Activated naive CD8-positive, alpha-beta T cell treated with anti-CD3 and anti-CD28 coated beads for 36 hours (primary cell): ENCODE measurements at places on chromosomes 5 and 9.

- no peak for DNase-seq
Observed at GRCh38 chr9:70003901-70004714, 39.5 kb upstream of the MAMDC2 start.

DNA sequence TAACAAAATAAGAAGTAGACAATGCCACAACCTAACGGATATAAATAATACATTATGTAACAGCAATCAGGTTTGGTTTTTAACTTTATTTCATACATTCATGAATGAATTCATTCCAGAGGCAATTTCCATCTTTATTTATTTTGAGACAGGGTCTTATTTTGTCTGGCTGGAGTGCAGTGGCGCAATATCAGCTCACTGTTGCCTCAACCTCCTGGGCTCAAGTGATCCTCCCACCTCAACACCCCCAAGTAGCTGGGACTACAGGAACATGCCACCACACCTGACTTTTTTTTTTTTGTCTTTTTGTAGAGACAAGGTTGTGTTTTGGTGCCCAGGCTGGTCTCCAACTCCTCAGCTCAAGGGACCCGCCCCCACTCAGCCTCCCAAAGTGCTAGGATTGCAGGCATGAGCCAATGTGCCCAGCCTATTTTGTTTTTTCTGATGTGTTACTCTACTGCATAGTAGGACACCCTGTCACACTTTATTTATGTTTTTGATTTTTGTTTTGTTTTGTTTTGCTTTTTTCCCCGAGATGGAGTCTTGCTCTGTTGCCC is 26.3 kb upstream of the C5orf24 start:
- no peak for DNase-seq

- DNase-seq: no peak
Observed at GRCh38 chr9:128809831-128810230, 8.5 kb upstream of the ENDOG start.

DNA sequence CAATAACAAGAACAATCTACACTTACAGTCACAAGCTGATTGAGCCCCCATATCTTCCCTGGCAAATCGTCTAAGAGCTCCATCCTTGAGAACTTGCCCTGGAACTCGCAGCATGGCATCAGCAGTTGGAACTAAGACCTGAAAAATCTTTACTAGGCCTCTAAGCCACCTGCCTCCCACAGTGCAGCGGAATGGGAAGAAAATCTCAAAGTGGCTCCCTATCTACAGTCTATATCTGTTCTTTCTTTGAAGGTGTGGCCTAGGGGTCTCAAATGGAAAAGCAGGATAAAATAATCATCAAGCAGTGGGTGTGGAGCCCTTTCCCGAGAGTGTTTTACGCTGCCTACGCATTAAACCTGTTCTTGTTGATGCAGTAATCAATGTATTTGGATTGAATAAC is 343.0 kb downstream of the GLIS3 start:
- no peak for DNase-seq

DNA sequence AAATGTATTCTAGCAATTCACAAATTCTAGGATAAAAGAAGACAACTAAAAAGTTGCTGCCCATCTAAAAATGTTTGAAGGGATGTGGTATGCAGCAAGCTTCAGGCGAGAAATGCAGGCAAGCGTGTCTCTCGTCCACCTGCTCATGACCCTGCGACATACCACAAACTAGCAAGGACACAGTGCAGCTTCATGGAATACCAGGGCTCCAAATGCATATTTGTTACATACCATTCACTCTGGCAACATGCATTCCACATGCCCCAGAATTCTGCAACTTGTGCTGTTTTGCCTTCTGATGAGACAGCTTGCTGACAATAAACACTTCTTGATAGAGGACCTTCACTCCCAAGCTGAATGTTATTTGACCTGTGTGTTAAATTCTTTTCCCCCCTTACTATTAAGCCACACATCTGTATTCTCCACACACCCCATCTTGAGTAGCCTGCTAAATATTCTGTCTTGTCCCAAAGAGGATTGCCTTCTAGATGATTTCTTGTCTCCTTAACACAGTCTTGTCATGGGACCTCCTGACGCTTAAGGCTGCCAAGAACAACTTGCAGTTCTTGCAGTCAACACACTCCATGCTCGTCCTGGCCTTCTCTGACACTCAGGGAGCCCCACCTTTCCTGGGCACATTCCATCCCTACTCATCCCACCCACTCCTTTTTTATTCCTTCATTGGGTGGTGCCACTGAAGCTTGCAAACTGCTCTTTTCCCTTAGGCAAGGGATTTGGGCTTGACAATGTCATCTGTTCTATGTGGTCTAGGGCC is 340.5 kb downstream of the PIK3R1 start:
- DNase-seq: no peak

DNA sequence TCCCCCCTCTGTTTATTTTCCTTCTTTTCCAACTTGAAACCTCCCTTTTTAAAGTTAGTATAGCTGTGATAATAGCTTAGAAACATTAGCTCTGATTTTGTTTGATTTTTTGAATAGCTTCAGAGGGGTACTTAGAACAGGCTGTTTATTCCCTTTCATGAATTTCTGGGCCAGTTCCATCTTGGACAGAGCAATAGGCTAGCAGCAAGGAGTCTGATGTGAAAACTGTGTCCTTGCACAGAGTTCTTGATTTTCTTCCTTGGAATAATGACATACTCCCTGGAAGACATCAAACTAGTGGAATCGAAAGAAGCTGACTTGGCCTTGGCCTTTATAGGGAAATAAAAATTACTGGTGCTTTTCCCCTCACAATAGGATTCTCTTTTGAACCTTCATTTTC is 32.9 kb downstream of the NTRK2 start:
- no peak for DNase-seq

DNA sequence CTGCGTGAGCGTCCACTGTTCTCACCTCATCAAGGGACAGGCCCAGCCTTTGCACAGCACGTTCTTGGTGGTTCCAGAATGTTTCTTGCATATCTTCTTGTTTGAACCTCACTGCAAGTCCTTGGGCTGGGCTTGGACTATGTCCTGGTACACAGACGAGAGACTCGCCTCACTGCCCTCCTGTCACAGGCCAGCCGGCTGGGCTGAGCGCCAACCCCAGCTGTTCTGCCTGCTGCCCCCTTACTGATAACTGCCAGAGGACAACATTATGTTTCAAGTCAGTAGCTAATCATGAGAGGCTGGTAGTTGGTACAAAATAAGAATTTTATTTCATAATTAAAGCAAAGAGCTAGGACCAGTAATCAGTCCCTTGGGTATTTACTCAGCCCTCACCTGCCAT is 52.8 kb upstream of the LRRTM2 start:
- DNase-seq: no peak

DNA sequence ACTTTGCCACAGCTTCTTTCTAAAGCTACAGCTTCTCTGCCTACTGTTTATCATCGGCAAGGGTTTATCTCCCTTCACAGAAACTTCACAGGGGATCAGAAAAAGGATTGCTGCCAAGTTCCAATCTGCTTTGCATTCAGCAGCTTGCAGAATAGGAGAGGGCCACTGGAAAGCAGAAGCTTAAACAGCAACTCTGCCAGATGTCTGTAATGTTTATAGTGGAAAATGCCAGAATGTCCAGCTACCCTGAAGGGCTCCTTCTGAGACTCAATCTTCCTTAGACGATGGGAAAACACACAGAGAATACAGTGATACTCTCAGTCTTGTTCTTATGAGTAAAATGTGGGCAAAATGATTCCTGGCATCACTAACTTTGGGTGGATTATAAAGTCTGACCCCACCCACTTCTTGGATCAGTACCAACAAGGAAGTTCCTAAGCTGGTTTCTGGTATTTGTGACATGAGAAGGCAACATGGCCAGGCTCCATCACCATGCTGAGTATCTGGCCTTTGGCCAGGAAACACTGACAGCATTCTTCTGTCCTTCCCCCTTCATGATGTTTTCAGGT is 19.0 kb downstream of the STOM start:
- DNase-seq: no peak

GRCh38 chr9:74742792-74743730 is 144.7 kb downstream of the TRPM6 start:
- no peak for DNase-seq

DNA sequence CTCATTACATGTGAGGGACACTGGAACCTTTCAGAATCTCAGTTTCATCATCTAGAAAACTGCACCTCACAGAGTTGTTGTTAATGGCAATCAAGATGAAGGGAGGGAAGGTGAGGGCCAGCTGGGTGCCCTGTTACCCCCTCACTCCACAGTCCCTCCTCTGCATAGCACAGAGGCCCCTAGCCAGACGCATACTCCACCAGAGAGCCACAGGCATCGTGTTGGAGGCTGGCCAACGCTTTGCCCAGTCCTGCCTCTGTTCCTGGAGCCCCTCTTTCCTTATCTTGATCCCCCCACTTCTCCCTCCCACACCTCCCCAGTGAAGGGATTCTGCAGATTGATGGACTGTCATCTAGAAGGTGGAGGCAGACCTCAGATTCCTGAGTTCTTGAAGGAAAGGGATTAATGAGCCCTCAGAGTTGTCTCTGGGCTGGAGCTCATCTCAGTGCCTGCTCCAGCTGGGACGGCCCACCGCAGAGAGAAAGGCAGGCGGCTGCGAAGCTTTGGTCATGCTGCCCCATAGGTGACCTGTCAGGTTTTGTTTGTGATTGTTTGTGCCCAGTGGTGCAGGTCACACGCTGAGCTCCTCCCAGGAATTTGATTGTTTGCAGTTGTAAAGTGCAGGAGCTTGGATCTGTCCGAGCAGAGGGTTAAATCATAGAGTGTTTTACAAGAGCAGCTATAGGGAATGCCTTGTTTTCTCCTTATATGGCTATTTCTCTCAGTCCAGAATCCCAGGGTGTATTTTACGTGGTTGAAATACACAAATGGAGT is 487.3 kb downstream of the CCDC171 start:
- no peak for DNase-seq

GRCh38 chr9:73081979-73082657 is 69.5 kb upstream of the ANXA1 start:
- no peak for DNase-seq

DNA sequence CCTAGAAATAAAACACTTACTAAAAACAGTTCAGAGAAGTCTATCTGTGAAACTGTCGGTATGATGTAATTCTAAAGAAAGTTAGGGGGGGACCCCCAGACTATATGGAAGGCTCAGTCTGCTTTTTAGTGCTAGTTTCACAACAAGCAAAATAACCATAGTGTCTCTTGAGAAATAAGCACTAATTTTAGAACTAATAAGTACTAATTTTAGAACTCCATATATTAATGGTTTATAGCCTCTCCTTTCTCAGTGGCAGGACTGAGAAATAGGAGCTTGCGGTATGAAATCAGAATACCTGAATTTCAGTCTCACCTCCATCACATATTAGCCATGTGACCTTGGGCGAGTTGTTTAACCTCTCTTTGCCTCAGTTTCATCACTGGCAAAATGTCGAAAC is 1.4 kb upstream of the PHF24 start:
- DNase-seq: no peak

GRCh38 chr5:4230786-4231641 is 635.4 kb downstream of the IRX1 start:
- no peak for DNase-seq

GRCh38 chr9:3647652-3648051 is 121.9 kb upstream of the RFX3 start:
- no peak for DNase-seq

DNA sequence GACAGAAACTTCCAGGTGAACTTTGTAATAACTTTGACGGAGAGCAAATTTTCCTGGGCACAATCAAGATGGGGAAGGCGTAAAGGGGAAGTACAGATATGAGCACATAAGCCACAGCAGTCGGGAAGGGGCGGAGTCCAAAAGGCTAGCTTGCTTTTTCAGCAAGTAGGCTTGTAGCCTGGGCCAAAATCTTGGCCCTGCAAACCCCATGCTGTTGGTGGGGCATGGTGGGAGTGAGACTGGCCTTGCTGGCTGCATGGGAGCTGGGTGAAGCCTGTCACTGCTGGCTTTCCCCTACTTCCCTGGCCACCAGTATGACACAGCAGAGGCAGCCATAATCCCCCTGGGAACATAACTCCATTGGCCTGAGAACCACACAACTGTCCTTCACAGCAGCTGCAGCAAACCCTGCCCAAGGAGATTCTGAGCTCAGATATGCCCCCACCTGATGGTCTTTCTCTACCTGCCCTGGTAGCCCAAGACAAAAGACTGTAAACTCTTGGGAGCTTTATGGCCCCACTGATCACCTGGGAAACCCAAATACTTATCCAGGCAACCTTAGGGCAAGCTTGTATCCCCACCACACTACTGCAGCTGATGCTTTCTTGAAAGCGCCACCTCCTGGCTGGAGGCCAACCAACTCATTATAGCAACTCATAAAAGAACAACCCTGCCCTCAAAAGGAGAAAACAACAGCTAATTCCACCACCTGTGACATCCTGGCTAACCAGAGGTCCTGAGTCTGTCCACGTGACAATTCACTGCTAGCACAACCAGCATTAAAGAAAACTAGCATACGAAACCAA is 24.0 kb downstream of the DCTN4 start:
- no peak for DNase-seq

DNA sequence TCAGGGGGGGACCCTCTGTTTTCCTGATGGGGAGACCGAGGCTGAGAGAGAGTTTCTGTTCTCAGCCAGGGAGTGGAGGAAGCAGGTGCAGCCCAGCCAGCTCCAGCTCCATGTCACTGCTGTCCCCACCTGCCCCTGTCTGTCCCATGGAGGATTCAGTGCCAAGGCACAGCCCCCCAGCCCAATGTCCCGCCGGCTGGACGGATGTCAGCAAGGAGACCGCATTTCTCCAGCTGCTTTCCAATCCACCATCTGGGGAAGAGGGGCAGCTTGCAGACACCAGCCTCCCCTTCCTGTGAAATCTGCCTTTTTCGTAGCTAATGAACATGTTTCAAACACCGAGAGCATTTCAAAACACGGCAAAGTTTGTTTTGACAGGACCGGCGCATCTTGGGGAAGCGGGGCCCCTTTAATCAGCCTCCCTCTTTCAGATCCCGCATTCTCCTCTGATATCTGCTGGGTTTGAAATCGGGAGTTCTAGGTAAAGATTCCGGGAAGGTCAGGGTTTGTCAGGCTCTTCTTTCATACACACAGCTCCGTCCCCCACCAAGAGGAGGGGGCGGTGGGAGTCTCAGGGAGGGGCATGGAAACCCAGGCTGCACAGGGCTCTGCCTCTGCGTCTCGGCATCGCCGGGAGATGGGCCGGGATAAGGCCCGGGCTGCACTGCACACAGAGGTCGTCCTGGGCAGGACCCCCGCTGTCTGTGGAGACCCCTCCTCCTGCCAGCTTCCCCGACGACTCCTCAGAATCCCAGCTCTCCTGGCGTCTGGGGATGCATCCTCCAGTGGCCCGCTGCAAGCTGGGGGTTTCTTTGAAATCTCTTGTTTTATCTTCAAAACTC is 74.8 kb downstream of the NEK6 start:
- no peak for DNase-seq

- DNase-seq: no peak
Observed at GRCh38 chr9:133004999-133005760, 25.6 kb upstream of the GTF3C5 start.

DNA sequence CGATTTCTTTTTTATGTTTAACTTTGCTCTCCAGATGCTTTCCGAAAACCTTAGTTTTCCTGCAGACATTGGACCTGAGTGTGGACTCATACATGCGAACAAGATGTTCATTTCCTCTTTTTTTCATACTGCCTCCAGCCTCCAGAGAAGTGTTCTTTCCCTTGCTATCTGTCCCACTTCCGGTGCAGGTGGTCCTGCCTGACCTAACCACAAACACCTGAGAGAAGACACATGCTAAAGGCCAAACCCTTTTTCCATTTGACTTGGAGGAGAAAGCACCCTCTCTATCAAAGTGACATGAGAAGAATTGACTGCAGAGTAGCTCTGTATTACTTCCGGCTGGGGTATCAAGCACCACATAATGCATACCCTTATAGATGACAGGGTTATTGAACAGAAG is 334.0 kb downstream of the ARHGEF28 start:
- no peak for DNase-seq

GRCh38 chr9:94870793-94871558 is 144.5 kb downstream of the AOPEP start:
- DNase-seq: no peak
